ENCODE measurements at places on chromosomes 6 and 20.

GRCh38 chr6:169229615-169230321 lies 23.9 kb downstream of the THBS2 start:
- DNase-seq: no peak

GRCh38 chr6:3559561-3559960 lies 102.7 kb upstream of the SLC22A23 start:
- DNase-seq: no peak

GRCh38 chr6:100899202-100899601 lies 18.1 kb upstream of the ASCC3 start:
- DNase-seq: no peak

- DNase-seq: peak; percentile 62
Observed at GRCh38 chr6:109255946-109256640, 126.2 kb downstream of the CD164 start.

GRCh38 chr20:56511926-56512325 lies 12.6 kb upstream of the FAM209A start:
- no peak for DNase-seq

DNA sequence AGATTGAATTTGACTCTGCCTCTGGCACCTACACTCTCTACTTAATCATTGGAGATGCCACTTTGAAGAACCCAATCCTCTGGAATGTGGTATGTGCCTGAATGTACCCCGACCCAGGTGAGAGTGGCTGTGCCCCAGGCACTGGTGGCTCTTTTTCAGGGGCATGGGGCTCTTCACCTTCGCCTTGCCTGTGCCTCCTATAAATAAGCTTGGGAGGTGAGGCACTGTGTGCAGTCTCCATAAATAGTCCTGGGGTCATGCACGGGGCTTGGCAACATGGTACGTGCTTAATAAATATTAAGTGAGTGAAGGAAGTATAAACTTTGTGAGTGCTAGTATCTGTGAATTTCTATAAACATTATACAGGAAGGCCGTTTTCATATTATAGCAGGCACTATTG lies 33.0 kb downstream of the GHRH start:
- DNase-seq: no peak

GRCh38 chr6:43668151-43669028 lies 19.2 kb downstream of the MRPS18A start:
- DNase-seq: peak; percentile 75

- no peak for DNase-seq
Observed at GRCh38 chr6:32761072-32761471, 2.3 kb downstream of the HLA-DQB2 start.

- DNase-seq: no peak
Observed at GRCh38 chr6:89745716-89746115, 73.9 kb downstream of the MDN1 start.

DNA sequence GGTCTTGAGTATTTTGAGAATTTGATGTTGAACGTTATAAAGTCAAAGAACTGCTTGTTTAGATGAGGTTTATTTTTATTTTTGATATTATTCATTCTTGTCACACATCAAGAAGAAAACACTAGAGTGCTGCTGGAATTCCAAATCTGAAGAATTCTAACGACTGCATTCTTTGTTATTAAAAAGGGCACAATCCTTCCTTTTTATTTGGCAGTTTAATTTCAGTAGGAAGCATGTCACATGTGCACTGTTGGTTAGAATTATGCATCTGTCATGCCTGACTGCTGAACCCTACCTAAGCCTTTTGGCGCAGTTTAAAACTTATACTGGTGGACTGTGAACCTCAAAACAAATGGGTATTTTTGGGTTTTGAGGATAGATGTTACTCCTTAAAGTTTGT lies 4.0 kb downstream of the ID4 start:
- DNase-seq: no peak

DNA sequence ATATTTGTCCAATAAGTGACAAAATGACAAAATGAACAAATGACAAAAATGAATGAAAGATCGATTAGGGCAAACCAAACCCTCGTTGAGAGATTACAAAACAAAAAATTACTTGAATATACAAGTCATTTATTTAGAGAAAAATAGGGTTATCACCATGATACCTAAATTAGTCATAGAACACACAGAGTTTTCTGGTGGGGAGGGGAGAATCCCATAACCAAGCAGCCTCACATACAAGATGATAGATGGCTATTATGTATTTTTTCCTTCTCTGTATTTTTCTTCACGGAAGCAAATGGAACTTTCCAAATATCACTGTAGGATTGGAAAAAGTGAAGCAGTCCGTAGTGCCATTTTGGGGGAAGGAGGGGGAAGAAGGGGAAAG lies 28.5 kb upstream of the BMP6 start:
- DNase-seq: no peak

DNA sequence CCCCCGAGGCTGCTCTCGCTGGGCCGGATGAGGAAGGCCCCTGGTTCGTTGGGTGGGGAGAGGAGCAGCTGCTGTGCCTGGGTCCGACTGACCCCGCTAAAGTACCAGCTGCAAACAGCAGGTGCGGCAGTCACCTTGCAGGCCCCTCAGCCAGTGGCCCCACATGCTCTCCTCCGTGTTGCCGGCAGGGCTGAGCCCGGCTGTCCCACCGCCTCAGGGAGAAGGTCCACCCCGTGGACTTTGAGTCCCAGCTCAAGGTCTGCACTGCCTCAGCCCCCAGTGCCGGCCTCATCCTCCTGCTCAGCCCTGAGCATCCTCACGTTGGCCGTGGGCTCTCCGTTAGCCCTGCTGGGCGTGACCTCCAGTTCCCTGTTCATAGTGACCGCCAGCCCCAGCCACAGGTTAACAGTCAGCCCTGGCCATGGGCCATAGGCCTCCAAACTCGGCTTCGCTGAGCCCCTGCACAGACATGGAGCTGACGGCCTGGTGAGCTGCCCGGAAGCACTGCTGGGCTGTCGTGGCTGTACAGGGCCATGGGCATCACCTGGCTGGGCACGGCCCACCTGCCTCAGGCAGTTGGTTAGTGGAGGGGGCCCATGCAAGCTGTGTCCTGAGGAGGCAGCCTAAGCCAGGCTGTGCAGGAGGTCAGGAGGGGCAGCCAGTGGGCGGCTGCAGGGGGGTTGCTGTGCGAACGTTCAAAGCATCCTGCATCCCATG lies 3.1 kb downstream of the SRMS start:
- peak; percentile 68 for DNase-seq

- DNase-seq: no peak
Observed at GRCh38 chr6:28719275-28719940, 193.7 kb downstream of the GPX5 start.

GRCh38 chr20:31966991-31967655 lies 828 bp upstream of the XKR7 start:
- no peak for DNase-seq

DNA sequence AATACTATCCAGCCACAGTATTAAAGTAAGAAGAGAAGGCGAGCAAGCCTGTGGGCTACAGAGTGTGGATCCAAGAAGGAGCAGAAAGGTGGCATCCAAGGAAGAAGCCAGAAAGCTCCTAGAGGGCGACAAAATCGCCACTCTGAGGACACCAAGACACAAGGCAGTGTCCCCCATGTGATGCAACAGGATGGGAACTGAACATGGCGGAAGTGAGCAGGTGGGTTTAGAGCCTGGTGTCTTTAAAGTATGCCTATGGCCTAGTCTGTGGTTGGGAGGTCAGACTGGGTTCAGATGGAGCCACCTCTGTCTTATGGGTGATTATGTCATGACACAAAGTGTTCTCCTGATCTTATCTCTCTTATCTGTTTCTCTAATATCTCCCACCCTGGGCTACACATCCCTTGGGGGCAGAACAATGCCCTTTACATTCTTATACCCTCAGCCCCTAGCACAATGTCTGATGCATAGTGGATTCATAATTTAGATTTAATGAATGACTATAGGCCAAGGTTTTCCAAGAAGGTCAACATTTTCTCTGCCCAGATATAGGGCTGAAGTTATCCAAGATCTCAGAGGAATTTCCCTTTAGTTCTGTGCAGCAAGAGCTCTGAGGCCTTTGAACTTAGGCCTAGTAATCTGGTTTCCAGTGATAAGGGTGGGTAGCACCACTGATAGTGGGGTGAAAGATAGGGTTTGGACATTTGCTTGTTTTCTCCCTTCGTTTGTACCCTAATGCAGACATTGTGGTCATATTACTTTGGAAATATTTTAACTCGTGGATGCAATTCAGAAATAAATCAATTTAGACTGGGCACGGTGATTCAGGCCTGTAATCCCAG lies 167.3 kb upstream of the AKIRIN2 start:
- no peak for DNase-seq

DNA sequence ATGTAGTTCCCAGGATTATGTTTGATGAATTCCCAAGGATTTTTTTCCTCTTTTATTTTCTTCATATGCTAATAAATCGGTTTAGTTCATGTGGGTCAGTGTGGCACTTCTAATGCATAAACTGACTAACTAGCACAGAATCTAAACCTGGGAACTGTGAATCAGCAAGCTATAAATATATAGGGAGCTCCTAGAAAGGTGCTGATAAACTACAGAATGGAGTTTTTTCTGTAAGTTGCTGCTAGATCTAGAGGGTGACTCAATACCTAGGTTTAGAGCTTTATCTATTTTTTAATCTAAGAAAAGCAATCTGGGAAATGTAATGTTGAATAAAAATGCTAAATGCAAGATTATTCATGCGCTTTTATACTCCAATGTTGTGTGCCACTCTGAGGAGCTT lies 118.8 kb upstream of the PTCHD4 start:
- no peak for DNase-seq

DNA sequence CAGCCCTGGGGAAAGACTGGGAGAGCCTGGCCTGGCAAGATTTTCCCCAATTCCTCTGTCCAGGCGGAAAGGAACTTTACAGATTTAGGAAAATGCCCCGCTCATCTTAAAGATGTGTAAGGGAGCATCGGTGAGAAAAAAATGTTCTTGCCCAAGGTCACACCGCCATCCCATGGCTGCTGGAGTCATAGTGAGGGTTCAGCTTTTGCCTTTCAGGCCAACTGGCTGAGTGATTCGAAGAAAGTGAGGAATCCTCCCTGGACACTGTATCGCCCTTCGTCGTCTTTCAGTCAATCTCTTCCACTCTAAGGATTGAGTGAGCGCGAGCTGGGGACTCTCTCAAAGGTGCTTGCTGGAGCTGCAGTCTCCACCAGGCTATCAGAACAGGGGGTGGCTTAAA lies 1.4 kb downstream of the WFDC2 start:
- no peak for DNase-seq

DNA sequence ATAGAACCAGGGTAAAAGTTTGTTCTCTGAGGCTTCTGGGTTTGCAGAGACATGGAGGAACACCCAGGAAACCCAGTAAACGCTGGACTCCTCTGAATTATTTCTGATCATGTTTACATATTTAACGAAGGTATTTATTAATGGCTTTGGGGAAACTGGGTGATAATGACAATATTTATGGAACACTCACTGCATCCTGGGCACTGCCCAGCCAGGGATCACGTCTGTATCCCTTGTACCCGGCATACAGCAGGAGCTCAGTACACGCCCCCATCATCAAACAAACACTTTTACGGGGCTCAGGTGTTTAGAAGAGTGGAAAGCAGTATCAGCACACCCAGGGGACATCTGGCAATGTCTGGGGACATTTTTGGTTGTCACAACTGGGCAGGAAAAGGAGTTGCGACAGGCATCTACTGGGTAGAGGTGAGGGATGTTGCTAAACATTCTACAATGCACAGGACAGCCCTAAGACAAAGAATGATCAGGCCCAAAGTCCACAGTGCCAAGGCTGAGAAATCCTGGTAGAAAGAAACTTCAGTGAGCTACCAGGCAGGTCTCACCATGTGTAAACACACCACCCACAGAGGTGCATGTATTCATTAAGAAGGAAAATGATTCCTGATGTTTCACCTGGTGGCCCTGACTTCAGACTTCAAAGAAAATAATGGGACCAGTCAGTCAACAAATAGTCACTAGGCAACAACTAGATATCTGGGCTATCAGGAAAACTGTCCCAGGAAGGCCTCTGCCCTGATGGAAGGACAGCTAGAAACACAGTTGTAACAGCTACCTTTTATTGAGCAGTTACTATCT lies 35.3 kb downstream of the ZMYND8 start:
- no peak for DNase-seq

- DNase-seq: no peak
Observed at GRCh38 chr20:63931735-63932134, 24.5 kb downstream of the UCKL1 start.

DNA sequence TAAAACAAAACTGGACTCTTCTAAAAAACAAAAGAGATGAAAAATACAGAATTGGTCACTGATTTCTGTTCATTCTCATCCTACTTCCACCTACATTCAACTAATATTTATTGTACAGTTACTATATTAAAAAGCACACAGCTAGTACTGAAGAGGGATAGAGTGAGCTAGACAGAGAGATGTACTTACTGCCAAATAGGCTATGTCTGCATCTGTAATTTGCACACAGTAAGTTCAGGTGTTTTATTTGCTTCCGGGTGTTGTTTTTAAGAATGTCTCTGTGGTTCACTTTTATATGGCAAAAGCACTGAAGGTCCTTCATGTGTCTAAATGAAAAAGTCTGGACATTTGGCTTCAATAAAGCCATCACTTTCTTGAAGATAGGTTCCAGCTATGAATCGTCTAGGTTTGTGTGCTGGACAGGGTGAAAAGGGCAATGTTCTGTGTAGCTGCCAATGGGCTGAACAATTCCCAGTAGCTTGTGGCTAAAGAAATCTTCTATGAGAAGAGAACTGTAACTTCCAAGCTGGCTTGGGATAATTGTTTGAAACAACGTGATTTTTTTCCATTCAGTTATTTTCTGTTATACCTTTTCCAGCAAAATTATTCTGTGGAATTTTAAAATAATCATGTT lies 47.3 kb downstream of the EPB41L2 start:
- DNase-seq: no peak

DNA sequence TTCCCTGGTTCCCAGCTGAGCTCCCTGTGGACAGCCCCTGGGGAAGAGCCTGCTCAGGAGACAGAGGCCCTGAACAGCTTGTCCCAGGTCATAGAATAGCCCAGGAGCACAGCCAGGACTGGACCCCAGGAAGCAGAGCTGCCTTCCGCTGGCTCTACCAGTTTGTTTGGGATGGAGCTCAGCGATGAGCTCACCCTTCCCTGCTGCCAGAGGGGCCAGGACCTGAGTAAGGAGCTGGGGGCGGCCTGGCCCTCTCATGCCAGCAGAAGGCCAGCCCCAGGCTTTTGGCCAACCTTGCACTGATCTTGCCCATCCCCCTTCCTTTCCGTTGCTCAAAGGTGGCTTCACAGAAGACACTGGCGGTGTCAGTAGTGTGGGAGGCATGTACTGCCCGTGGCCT lies 17.5 kb downstream of the MMP24OS start:
- no peak for DNase-seq

DNA sequence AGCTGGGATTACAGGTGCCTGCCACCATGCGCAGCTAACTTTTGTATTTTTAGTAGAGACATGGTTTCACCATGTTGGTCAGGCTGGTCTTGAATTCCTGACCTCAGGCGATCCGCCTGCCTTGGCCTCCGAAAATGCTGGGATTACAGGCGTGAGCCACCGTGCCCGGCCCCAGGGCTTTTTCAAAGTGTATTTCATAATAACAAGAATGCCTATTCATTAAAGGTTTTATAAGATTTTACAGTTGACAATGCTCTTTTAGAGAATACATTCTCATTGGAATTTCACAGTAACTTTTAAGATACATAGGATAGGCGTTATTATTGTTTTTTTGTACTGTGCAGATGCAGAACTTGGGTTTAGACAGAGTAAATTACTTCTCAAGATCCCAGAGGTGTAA lies 52.6 kb upstream of the PTPRK start:
- DNase-seq: no peak

GRCh38 chr6:158743033-158743651 lies 76.0 kb downstream of the EZR start:
- no peak for DNase-seq
